ENCODE measurements at places on chromosomes 5 and 9.

DNA sequence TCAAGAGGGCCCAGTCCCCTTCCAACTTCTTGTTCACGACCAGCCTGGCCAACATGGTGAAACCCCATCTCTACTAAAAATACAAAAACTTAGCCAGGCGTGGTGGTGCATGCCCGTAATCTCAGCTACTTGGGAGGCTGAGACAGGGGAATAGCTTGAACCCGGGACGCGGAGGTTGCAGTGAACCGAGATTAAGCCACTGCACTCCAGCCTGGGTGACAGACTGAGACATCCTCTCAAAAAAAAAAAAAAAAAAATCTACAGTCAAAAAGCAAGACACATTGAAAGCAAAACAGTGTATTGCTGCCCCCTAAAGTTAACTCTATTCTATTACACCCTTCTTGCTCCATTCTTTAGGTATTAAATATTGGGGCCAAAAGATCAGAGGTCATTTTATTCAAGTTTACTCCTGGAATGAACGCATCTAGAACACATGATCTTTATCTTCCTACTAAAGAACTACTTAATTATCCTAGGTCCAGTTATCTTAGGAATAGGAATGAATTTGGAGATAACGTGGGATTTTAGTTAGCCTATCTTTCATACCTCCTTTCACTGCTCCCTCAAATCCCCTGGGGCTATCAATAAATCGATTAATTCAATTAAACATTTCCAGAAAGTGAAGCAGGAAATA lies 2.4 kb downstream of the ATG12 start:
- DNase-seq, result no peak

DNA sequence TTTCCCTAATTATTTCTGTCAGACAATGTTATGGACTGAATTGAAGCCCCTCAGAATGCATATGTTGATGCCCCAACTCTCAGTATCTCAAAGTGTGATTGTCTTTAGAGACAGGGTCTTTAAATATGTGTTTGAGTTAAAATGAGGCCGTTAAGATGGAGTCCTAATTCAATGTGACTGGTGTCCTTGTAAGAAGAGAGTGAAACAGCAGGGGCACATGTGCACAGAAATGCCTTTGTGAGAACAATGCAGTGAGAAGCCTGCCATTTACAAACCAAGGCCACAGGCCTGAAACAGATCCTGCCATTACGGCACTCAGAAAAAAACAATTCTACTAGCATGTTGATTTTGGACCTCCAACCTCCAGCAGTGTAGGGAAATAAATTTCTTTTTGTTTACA lies 483.0 kb upstream of the DMAC1 start:
- no peak for DNase-seq

DNA sequence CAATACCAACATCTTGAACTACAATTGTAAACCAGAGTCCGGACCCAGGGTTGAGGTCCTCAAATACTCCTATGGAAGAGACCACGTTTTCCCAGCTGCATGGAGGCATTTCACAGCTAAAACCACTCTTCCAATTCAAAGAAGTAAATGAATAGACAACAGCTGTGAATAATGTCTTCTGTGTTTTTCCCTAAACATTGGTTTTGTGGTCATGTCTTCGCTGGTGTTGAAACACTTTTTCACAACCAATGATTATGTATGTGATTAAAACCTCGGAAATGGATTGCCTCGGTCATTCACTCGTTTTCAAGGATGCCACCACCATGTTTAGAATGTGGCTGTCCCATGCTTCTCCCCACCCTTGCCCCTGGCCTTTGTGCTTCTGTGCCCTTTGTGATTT lies 9.4 kb upstream of the TENT4A start:
- no peak for DNase-seq

- no peak for DNase-seq
These were observed 9.1 kb upstream of the PJA2 start for GRCh38 chr5:109418712-109419352.

DNA sequence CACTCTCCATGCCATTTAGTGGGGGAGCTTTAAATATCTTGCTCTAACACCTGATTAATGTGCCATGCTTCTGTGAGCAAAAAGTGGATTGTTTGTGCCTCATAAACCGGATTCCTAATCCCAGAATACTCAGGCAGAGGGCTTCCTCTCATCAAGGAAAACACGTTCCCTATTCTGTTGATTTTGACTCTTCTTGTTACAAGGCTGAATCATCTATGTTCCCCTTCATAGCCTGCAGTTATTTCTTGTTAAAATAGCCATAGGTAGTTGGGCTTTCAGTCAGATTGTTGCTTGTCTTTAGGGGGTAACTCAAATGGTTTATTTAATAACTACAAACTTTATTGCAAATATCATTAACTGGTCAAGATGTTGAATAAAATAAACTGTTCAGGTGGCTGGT lies 26.6 kb downstream of the ROPN1L start:
- no peak for DNase-seq

- no peak for DNase-seq
These were observed 32.0 kb upstream of the DMRT2 start for GRCh38 chr9:1018121-1018520.

DNA sequence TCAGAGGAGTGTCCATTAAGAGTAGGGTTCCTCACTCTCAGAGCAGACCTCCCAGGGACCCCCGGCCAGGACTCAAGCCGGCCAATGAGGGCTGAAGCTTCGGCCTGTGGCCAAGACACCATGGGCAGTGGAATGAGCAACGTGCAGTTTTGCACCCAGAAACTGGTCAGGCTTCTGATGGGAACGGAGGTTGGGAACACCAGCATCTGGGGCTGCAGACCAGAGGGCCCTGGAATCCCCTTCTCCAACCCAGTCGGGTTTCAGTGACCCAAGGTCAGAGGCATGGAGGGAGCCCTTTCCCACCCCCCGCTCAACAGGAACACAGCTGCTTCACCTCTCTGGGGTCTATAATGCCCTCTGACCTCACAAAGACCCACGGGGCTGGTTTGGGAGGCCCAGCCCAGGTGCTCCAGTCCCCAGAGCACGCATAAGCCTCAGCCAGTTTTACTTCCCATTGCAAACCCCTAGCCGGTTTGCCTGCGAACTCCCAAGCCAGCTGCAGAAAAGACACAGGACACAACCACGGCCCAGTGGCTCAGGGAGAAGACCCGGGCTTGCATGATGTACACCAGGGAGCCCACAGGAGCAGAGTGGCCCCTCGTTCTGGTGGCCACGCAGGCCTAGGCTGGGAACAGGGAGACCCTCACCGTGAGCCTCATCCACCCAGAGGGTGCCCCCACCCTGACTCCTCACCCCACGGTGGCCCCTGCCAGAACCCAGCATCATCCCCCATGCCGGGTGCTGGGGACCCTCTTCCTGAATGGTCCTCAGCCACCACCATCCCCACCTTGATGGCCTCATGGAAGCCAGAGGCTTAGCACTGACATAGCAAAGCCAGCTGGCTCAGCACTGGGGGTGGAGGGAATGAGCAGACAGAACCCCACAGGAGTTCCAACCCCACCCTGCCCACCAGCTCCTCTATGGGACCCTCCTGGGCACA lies 30.6 kb downstream of the VAV2 start:
- DNase-seq, result no peak

GRCh38 chr9:137150617-137151457 lies 11.9 kb downstream of the GRIN1 start:
- DNase-seq, result no peak

- DNase-seq, result no peak
These were observed 42.4 kb downstream of the LRSAM1 start for GRCh38 chr9:127493592-127494303.

- no peak for DNase-seq
These were observed 109.5 kb downstream of the RXRA start for GRCh38 chr9:134435550-134436378.

GRCh38 chr5:18576586-18576985 lies 942.3 kb downstream of the TAF11L14 start:
- no peak for DNase-seq

GRCh38 chr9:129258124-129258822 lies 80.2 kb upstream of the IER5L start:
- peak; percentile 55 for DNase-seq

- peak; percentile 65 for DNase-seq
These were observed 610.9 kb downstream of the CHSY3 start for GRCh38 chr5:130514984-130515690.

DNA sequence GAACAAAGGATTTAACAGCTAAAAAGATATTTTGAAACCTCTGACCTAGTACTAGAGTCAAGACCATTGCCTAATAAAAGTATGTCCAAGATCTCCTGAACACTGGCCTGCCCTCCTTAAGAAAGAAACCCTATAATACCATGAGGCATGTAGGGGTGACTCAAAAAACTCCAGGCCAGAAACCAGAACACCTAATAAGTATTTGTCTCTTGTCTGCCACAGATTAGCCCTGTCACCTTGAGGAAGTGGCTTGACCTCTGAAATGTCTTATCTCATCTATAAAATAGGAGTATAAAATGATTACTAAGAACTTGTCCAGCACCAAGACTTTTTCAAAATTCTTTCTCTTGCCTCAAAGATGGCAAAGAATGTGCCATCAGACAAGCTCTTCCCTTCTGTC lies 125.5 kb upstream of the RASGRF2 start:
- DNase-seq, result no peak

- DNase-seq, result no peak
These were observed 792.4 kb upstream of the C9orf72 start for GRCh38 chr9:28365728-28366127.

DNA sequence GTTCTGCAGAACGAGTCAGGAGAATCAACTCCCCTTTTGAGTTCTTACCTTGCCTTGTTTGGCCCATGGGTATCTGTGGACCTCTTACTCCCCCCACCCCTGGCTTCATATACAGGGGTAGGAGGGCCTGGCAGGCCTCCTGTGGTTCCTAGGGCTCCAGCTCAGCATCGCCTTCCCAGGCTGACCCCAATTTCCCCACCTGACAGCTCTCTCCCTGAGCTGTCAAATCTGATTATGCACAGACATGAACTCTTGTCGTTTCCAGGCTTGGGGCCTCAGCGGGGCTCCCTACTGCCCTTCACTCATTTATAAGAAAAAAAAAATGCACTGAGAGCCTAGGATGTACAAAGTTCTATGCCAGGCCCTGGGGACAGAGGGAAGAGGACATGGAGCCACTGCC lies 67.9 kb downstream of the PTPN3 start:
- DNase-seq, result no peak

DNA sequence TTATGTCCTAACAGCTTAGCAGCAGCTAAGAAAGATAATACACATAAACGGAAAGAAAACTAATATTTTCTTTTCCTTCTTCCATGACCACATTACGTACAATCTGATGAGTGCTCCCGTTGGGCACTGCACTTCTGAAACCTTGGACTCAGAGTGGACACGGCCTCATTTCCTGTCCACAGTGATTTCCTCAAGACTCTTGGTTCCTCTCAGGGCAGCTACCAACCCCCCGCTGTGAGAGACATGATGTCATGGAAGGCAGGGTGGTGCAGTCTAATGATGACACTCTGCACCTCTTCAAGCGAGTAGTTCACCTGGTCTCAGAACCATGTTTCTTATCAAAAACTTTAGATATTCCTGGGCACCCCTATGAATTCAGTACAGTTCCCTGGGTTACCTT lies 68.7 kb upstream of the CTSL start:
- peak; percentile 20 for DNase-seq

DNA sequence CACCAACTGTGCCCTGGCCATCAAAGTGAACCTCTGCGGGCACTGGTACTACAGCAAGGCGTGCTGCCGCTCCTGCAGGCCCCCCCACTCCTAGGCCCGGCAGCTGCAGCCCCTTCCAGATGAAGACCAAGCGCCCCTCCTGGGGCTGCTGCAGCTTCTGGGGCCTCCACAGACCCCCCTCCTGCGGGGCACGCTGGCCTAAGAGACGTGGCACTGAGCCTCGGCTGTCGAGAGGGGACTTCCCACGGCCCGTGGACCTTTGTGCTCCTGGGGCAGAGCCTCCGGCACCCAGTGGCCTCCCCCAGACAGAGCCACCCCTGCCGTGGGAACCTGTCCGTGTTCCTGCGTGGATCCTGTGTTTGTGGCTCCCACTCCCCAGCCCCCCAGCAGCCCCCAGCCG lies 34.4 kb downstream of the FAM163B start:
- DNase-seq, result no peak

GRCh38 chr9:94912700-94913249 lies 186.3 kb downstream of the AOPEP start:
- DNase-seq, result peak; percentile 76

DNA sequence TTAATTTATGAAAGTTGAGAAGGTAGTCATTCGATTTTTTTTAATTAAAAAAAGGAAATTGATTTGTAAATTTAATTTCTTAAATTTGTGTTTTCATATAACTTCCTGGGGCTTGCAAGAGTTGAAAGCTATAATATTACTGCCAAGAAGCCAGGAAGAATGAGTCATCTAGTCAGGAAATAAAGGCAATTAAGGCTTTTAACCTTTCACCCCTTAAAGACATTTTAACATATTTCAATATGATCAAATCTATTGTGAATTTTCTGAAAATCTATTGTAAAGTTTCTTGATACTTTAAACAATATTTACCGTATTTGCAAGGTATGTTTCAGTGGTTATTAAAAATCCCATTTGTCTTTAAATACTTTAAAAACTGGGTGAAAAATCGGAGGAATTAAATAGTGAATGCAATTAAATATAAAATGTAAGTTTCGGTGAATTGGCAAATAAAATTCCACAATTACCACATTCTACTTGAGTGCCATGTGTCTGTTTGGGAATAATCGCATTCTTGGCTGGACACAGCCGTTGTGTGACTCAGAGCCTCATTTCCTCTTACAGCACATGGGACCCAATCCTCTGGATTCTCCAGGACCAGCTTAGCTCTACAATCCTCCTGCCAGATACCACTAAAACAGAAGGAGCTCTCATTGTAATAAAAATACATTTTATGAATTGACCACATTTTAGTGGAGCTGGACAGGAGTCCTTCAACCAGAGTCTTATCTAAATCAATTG lies 310.7 kb downstream of the HCN1 start:
- DNase-seq, result peak; percentile 34

GRCh38 chr9:26669701-26670670 lies 222.6 kb downstream of the CAAP1 start:
- DNase-seq, result no peak

DNA sequence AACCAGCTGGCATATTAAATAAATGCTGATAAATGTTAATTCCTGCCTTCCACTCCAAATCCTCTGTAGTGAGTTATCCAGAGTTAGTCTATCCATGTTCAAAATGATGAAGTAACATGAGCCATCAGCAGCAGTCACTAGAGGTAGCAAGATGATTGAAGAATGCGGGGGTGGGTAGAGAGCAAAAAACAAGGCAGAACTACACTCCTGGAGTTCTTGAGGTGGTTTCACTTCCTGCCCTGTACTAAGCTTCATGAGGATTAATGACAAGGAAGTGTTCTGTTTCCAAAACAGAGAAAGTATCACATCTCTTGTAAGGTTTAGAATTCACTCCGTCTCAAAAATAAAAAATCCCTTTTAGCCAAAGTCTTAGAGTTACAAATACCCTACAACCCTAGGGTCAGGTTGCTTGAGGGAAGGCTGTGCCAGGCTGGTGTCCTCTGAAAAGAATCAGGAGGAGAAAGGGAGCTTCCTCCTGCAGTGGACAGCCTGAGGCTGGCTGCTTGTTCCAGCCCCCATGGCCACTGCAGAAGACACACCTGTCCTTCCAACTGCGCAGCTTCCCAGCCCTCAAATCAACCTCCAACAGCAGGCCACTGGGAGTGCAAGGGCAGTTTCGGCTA lies 180.2 kb downstream of the DENND1A start:
- DNase-seq, result no peak
